ENCODE measurements at places on chromosomes 2 and 18.

GRCh38 chr2:78861546-78861945 is 164.0 kb upstream of the REG3G start:
- DNase-seq: no peak

- DNase-seq: no peak
Measured at GRCh38 chr18:47983946-47984345, 53.5 kb upstream of the SMAD2 start.

GRCh38 chr2:68946117-68946516 is 6.6 kb downstream of the GKN2 start:
- DNase-seq: no peak

GRCh38 chr2:154067124-154067523 is 195.4 kb downstream of the GALNT13 start:
- no peak for DNase-seq

DNA sequence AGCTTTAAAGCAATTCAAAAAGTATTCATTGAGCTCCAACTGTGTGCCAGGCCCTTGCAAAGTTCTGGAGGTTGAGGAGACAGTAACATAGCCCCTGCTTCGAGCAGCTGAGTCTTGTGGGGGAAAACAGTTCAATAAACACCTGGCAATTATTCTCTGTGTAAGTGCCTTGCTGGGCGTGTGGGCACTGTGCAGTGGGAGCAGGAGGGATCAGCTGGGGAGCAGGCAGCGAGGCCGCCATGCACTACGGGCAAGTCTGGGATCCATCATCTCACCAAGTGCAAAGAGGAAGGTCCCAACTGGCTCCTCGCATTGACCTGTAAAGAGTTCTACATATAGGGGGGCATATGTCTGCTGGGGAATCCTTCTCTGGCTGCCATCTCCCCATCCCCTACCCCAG is 342.2 kb upstream of the HS6ST1 start:
- DNase-seq: no peak

DNA sequence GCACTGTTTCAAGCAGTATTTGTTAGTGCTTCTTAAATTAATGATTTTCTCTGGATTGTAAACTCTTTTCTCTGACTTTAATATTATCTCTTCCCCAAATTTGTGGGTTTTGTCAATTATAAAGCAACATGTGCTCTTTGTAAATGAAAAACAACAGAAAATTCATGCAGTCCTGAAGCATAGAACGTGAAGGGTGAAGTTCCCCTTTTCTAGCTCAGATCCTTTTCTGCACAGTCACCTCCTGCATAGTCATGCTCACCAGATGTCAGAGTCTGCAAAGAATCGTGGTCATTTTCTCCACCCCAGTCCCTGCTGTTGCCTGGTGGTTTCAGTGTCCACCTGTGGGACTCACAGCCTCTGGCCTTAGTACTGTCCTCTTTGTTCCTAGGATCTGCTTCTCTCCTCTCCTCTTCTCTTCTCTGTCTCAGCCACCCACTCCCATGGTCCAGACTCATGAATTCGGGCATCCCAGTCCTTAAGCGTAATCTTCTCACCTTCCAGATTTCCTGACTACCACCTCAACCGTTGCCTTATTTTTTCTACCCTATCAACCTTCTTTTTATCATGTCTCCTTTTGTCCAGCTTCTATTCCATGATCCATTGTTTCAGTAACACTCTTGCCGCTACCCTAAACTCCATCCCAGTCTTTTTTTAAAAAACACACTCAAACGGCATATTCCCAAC is 229.1 kb downstream of the RTP5 start:
- DNase-seq: no peak

- DNase-seq: no peak
Measured at GRCh38 chr18:3889803-3890202, 439.8 kb downstream of the TGIF1 start.
